Activated gamma-delta T cell (primary cell): ENCODE measurements at places on chromosomes 4 and X.

DNA sequence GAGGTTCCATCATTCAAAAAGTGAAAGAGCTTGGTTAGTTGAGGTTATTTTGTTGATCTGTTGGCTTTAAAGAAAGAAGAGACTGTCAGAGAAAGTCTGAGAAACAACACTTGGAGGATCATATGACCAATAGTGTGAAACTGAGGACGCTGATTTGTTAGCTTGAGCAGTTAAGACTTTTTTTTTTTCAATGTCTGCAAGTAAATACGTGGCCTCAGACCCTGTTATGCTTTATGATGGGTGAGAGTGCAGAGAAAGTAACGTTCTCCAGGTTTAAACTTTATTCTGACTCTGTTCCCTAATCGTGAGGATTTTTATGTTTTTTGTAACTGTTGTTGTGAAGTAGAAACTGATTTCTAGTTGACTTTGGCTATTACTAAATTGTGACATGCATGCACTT, 45.9 kb downstream of the GAB1 start:
- DNase-seq, result no peak

- no peak for DNase-seq
Observed at GRCh38 chrX:130516123-130516522, 114.3 kb downstream of the RBMX2 start.

DNA sequence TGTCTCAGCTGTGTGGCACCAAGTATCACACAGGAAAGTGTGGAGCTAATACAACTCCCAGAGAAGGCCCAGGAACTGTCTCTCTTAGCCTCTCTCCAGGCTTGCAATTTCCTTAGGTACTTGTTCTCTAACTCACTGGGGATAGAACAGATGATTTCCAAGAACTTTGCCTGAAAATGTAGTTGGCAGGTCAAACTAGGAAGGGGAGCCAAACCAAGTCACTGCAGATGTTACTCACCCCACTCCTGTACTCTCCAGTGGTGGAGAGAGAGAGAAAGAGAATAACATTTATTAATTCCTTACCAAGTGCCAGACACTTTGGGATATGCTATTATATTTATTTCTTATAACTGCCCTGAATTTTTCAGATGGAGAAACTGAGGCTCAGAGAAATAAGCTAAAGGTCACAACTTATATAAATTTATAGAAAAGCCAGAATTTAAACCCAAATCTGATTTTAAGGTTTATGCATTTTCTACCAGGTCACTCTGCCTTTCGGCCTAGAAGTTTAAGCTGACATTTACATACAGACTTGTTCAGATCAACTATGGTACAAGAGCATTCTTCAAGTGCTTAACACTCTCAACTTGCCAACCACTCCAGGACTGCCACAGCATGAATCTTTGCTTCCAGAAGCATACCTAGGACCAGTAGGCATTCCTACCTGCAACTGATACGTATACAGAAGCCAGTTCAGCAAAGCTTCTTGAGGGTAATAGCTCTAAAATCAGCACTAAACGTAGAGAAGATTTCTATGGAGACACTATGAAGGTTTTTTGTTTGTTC, 248.6 kb upstream of the ETNPPL start:
- no peak for DNase-seq

DNA sequence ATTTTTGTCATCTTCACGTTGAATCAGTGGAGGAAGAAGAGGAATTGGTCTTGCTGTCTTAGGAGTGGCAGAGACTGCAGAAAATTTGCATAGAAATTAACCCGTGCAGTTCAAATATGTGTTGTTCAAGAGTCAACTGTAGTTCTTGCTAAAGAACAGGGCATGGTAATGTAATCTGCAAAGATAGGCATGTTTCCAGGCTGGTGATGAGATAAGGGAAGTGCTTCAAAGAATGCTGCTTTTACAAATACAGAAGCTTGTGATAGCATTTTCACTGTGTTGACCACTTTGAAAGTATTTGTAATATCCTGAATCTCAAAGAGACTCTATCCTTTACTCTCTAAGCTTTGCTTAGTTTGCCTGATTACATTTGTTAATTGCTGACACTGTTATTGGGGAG, 60.1 kb downstream of the PRRG1 start:
- no peak for DNase-seq

GRCh38 chr4:90996813-90997212, 869.6 kb downstream of the CCSER1 start:
- no peak for DNase-seq
